A375 (cell line): ENCODE measurements at places on chromosomes 4 and X. TPM values are rescaled to one million over a fixed set of nuclear protein-coding genes. Genes with fewer than 3 reads are reported as not detected.

Gene TRIM60
- total RNA-seq = 0.19 TPM in 1 of 2 replicates, not detected in the other

Gene ENPEP
- 0.24 and 0.68 TPM in 2 replicates for total RNA-seq

Gene LRIT3
- total RNA-seq = 0.13 TPM in 1 of 2 replicates, not detected in the other

Gene XG
- 0.98 and 1.5 TPM in 2 replicates for total RNA-seq

Gene GPR143
- total RNA-seq = 0.08 TPM in 1 of 2 replicates, not detected in the other

Gene LINC00632
- 5.1 and 6.6 TPM in 2 replicates for total RNA-seq

Gene DGKK
- not detected in 2 replicates for total RNA-seq

Gene MAGED4
- 0.08 and 0.32 TPM in 2 replicates for total RNA-seq

Gene CENPVL2
- not detected in 2 replicates for total RNA-seq

Gene TCEAL2
- total RNA-seq = 0.08 TPM in 1 of 2 replicates, not detected in the other

Gene TMSB15C
- 0.53 and 0.56 TPM in 2 replicates for total RNA-seq

Gene GUCY1A1
- 0.34 TPM in 1 of 2 replicates, not detected in the other for total RNA-seq

Gene SPOCK3
- 1.4 and 2.2 TPM in 2 replicates for total RNA-seq

Gene ZXDA
- 2.5 and 3.1 TPM in 2 replicates for total RNA-seq

Gene NR0B1
- total RNA-seq = 0.37 and 0.91 TPM in 2 replicates

Gene TRIM75
- not detected in 2 replicates for total RNA-seq

Gene NHS
- total RNA-seq = 9.5 and 11.5 TPM in 2 replicates

Gene POU3F4
- total RNA-seq = not detected in 2 replicates

Gene DMD
- 0.98 and 1.7 TPM in 2 replicates for total RNA-seq

Gene DRD5
- total RNA-seq = not detected in 2 replicates

Gene BMPR1B
- 0.60 and 0.98 TPM in 2 replicates for total RNA-seq

Gene C4orf50
- total RNA-seq = 0.03 TPM in 1 of 2 replicates, not detected in the other

Gene TMEM47
- total RNA-seq = 3.6 and 6.8 TPM in 2 replicates

Gene MMRN1
- not detected in 2 replicates for total RNA-seq

Gene NSG1
- 0.32 and 0.34 TPM in 2 replicates for total RNA-seq

Gene MAGEA12
- 115 and 120 TPM in 2 replicates for total RNA-seq

Gene ITIH6
- total RNA-seq = 1.7 and 2.8 TPM in 2 replicates

Gene GLRA3
- total RNA-seq = not detected in 2 replicates

Gene GAGE12E
- 12.0 and 13.1 TPM in 2 replicates for total RNA-seq

Gene FAM236A
- total RNA-seq = not detected in 2 replicates

Gene TSPAN5
- 7.3 and 8.9 TPM in 2 replicates for total RNA-seq

Gene PDZD4
- 2.8 and 5.4 TPM in 2 replicates for total RNA-seq

Gene TMSB15A
- 0.68 and 1.4 TPM in 2 replicates for total RNA-seq

Gene THAP9
- total RNA-seq = 2.7 and 6.0 TPM in 2 replicates

Gene HMX1
- not detected in 2 replicates for total RNA-seq

Gene PARM1
- 0.19 and 0.32 TPM in 2 replicates for total RNA-seq

Gene CLNK
- total RNA-seq = not detected in 2 replicates

Gene SLC7A11
- 34.1 and 36.5 TPM in 2 replicates for total RNA-seq
